ENCODE measurements at places on chromosomes 12 and 14.

GRCh38 chr14:52692248-52692962 is 3.0 kb downstream of the ERO1A start:
- no peak for DNase-seq

- no peak for DNase-seq
These were observed 59.1 kb downstream of the DCAF5 start for GRCh38 chr14:69093631-69094421.

DNA sequence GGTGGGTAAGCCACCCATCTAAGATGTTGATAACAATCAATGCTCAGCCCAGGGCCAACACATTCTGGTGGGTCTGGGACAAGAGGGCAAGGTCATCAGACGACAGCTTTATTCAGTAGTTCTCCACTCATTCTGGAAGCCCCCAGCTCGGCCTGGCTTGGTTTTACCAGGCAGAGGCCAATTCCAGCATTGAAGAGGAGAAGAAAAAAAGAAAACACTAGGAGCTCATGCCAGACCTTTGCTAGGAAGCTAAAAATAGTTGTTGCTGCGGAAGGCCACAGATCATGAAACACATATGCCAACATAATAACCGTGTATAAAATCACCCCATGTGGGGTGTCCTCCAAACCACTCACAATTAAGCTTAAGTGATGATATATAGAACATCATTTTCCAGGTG is 44.4 kb downstream of the CCDC60 start:
- DNase-seq, result no peak

DNA sequence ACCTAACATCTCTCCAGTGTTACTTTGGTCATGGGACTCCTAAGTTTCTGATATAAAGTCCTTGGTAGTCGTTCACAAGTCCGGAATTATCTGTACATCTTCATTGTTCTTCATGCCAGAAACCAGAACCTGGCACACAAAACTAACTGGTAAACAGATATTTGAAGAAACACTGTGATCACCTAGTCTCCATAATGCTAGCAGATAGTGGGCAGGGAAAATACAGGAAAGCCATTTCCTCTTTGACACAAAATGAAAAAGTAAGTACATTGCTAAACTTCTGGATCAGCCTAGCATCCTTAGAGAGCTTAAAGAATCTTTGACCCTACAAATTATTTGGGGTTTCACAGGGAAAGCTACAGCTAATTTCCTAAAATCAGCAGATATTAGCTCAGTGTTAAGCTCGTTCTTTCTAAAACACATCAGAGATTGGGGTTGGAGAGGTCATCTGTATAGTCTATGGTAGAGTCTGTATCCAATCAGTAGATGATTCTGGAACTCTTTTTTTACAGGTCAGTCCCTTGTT is 4.8 kb downstream of the DDIT3 start:
- DNase-seq, result no peak

- DNase-seq, result no peak
These were observed 633 bp upstream of the RNU4-2 start for GRCh38 chr12:120292411-120292660.

DNA sequence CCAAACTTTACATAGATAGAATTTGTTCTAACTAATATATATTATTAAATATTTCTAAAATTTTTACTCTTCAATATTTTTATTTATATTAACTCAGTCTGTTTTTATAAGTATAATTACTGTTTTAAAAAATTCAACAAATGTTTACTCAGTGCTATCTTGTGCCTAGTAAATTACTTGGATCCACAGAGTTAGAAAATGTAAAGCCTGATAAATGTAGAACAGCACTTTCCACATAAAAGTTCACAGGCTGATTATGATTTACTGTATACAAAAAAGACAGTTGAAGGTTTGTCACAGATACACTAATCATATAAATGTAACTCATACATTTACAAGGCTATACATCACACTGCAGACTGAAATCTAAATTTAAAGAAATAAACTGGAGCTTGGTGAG is 170.0 kb downstream of the FOXG1 start:
- DNase-seq, result no peak

DNA sequence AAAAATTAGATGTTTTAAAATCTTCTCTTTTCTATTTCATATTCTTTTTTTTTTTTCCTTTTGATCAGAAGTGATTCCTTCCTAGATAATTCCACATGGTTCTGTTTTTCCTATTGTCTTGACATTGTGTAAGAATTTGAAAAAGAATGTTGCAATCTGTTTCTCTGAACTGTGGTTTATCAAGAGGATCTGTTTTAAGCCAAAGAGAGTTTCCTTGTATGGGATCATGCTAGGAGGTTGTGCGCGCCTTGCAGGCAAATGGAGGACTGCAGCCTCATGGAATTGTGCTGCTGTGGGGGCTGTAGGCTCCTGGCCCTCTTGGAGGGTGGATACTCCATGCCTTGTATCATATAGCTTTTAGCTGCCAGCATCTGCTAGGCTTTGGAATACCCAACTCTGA is 43.3 kb upstream of the MBIP start:
- no peak for DNase-seq

DNA sequence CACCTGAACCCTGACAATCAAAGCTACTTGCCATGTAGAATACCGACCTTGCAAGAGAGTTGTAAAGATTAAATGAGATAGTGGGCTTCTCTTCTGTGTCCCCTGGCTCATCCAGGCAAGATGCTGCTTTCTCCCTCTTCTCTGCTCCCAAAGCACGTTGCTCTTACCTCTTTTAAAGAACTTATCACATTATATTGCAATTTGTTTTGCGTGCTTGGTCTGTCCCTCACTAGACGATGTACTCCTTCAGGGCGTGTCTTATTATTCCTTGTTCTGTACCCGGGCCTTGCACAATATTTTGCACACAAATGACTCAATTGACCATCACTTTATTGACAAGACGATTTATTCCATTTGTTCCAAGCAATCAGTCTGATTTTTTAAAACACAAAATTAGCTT is 3.3 kb downstream of the DCN start:
- no peak for DNase-seq

DNA sequence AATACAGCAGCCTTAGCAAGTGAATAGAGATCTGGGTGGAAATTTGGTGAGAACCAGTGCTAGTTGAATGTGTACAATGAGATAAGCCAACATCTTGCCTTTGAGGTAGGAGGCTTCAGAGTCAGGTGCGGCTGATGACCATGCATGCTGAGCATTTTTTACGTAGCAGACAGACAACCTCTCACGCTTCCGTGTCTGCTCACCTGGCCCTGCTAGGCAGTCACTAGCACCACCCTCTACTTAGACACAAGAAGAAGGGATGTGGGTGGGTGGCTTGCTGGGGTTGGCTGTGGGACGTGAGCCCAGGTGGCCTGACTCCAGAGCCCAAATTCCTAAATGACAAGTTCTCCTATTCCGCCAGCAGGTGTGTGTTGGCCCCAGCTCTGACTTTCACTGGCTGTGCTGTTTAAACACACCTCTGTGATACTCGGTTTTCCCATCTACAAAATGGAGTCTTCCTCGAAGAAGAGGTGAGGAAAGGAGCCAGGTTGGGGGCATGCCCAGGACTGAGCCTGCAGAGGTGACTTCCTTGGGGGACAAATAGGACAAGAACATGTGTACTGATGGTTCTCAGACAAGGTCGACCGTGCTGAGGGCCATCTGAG is 57.8 kb upstream of the BCL11B start:
- DNase-seq, result no peak

DNA sequence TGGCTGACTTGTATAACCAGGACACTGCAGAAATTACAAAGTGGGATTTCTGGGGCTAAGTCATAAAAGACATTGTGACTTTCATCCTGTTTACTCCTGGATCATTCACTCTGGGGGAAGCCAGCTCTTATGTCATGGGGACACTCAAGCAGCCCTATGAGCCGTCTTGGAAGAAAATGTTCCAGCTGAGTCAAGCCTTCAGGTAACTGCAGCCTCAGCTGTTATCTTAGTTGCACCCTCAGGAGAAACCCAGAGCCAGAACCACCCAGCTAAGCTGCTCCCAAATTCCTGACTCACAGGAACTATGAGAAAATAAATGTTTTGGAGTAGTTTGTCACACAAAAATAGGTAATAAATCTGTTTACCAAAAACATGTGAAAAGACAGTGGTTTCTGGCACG is 43.1 kb upstream of the GXYLT1 start:
- DNase-seq, result no peak

DNA sequence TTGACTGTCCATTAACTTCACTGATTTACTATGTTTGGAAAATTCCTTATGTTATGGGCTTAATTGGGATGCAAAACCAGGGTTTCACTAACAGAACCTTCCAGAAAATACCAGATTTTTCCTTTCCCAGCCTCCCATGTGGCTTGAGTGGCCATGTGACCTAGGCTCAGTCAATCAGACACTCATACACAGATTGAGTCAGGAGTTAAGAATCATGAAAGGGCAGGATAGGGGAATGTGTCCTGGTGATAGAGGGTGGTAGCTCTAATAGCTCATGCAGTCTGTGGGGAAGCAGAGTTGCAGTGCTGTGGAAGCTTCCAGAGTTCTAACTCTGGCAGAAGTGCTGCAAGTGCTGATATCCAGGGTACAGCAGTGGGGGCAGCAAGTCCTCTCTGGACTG is 134.1 kb upstream of the IFNG-AS1 start:
- DNase-seq, result no peak

DNA sequence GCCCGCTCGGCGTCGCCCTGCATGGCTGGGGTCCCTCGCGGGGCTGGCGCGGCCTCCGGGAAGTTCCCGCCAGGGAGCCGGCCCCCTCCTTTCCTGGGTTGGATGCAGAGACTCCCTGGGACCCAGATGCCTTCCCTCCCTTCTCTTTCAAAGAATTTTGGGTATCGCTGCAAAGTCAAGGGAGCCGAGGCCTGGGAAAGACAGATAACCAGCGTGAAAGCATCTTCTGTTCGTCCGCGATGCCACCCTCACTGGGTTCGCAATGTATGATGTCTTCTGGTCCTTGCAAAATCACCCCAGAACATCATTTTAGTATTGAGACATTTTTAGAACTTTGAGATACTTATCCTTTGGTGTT is 451 bp downstream of the IRAK3 start:
- no peak for DNase-seq

DNA sequence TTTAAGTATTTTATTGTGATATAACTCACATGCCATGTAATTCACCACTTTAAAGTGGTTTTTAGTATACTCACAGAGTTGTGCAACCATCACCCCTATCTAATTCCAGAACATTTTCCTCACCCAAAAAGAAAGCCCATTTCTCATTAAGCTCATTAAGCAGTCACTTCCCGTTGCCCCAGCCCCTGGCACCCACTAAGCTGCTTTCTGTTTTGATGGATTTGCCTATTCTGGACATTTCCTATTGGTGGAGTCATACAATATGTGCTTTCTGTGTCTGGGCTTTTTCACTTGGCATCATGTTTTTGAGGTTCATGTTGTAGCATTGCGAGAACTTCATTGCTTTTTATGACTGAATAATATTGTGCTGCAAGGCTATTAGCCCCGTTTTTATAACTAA is 66.0 kb downstream of the ARL6IP4 start:
- DNase-seq, result no peak

DNA sequence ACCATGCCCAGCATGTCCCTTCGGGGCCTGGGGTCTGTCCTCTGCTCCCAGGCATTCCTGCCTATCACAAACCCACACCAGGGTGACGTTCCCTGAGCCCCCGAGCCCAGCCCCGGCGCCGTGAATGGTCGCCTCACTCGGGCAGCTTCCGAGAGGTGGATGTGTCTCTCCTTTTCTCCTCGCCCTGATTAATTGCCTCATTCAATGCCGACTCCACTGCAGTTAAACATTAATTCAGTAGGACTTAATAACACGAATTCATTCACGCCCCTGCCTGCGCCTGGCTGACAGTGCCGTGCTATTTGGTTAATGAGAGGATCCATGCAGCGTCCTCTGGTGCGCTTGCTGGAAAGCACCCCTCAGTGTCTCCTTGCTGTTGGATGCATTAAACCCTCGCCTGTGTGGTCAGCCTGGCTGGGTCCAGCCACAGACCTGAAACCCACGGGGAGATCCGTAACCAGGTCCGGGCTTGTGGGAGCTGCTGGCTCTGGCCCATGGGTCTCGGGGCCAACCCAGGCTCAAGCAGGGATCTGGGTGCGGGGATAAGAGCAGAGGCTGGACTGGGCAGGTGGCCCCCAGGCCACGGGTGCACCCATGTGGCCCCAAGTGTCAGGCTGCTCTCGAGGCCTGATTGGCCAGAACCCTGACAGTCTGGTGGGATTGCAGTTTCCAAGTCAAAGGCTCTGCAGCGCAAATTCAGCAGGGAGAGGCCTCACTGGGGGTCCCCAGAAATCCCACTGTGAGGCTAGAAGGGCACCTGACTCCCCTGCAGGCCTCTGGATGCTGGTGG is 55.4 kb downstream of the FBRSL1 start:
- DNase-seq, result no peak

DNA sequence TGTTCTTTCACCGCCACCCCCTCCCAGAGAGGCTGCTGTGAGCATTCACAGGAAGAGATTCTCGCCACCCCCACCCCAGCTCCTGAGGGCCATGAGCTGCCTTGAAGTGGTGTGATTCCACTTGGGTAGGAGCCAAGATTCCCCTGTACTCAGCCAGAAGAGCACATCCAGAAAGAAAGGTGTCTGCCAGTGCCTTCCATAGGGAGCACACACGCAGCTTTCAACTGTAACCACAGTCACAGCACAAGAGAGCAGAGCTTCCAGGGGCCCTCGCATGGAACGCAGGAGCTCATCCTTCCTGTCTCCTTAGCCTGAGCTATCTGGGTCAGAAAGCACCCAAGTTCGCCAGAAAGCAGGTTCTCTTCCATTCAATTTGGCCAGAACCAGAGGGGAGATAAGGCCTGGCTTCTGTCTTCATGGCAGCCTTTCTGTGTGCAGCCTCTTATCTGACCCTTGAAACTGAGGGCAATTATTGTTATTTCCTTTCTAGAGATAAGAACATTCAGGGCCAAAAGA is 66.6 kb upstream of the SCN8A start:
- DNase-seq, result no peak

- no peak for DNase-seq
These were observed 486.4 kb downstream of the TMTC2 start for GRCh38 chr12:83172866-83173649.

- no peak for DNase-seq
These were observed 138.0 kb downstream of the ANO2 start for GRCh38 chr12:5807090-5807414.

GRCh38 chr14:97280526-97280925 is 483.3 kb downstream of the VRK1 start:
- DNase-seq, result no peak

DNA sequence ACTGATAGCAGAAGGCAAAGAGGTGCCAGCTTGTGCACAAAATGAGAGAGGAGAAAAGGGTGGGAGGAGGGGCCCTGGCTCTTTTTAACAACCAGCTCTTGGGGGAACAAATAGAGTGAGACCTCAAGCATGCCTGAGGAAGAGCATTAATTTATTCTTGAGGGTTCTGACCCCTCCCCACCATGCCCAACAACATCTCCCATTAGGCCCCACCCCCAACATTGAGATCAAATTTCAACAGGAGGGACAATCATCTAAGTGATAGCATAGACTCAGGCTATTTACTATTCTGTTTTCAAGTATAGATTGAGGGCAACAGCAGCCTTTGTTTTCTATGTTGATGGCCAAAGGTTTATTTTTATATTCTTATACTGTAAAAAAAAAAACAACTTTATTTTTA is 59.7 kb downstream of the FUT8 start:
- no peak for DNase-seq

- no peak for DNase-seq
These were observed 64.7 kb downstream of the TMEM121 start for GRCh38 chr14:105591052-105591451.

All from AG04449 (cell line).